ENCODE measurements at places on chromosomes 5 and 9.

DNA sequence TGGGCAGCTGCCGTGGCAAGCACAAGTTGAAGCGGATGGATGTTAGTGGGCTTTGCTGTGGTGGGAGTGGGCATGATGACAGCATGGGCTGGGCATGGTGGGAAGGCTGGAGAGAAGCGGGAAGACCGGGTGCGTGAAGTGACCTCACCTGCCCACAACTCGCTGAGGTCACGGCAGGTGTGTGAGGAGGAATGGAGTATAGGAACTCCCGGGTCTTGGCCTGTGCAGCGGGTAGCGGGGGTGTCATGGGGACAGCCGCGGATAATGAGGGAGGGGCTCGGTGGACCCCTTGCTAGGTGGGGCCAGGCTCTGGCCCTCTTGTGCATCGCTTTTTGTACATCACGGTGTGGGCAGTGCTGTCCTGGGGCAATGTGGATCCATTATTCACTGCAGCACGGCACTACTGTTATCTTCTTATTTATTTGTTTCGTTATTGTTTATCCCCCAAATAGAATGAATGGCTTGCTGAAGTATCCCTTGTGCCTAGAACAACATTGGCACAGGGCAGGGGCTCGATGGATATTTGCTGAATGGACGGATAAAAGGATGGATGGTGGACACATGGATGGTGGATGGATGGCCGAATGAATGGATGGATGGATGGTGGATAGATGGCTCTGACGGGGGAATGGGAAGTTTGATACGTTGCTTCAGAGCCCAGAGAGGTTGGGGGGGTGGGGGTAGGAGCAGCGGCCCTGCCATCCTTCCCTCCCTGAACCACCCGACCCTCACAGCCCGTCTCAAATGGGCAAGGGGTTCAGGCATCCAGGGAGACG is 14.6 kb downstream of the PROP1 start:
- no peak for DNase-seq

GRCh38 chr5:150645070-150645700 is 4.7 kb downstream of the SYNPO start:
- DNase-seq = no peak

GRCh38 chr5:154092356-154093141 is 53.8 kb downstream of the MFAP3 start:
- no peak for DNase-seq

DNA sequence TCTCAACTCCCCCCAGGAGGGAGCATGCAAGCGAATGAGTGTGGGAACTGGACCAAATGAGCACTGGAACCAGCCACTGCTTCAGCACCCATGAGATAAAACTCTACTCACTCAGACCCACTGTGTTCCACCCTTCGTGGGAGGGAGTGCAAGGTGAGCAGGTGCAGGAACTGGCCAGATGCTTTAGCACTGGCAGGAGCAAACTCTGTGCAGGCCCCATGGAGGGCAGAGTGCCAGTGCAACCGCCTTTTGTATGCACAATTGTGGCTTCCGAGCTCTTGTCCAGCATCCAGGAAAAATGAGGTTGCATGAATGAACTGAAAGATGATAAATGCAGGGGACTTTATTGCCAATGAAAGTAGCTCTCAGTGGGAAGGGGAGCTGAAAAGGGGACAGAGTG is 67.4 kb upstream of the CCDC112 start:
- DNase-seq = no peak

GRCh38 chr5:40976836-40977235 is 67.5 kb downstream of the C7 start:
- no peak for DNase-seq

GRCh38 chr5:19577882-19578281 is 410.1 kb downstream of the CDH18 start:
- no peak for DNase-seq

GRCh38 chr9:21770871-21771560 is 31.4 kb upstream of the MTAP start:
- no peak for DNase-seq

DNA sequence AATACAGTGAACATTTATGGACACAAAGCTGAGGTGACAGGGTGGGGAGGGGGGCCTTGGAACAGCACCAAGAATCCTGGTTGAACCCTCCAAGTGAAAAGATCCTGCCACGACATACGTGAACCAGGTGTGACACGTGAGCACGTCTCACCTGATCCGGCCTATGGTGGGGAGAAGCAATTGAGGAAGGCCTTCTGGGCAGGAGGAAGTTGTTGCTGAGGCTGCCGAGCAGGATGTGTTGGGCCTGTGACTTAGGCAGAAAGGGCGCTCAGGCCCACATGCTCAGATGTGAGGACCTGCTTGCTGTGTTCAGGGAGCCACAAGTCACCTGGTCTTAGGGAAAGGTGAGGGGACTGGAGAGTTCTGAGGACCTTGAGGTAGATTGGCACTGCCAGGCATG is 2.5 kb upstream of the MAPK9 start:
- no peak for DNase-seq

- no peak for DNase-seq
Observed at GRCh38 chr5:44943647-44944046, 134.9 kb downstream of the MRPS30 start.

- DNase-seq = no peak
Observed at GRCh38 chr9:105051897-105052296, 123.9 kb upstream of the ABCA1 start.

GRCh38 chr9:70586476-70586875 is 172.0 kb upstream of the KLF9 start:
- no peak for DNase-seq

- no peak for DNase-seq
Observed at GRCh38 chr9:93513606-93514005, 60.2 kb upstream of the FAM120AOS start.

DNA sequence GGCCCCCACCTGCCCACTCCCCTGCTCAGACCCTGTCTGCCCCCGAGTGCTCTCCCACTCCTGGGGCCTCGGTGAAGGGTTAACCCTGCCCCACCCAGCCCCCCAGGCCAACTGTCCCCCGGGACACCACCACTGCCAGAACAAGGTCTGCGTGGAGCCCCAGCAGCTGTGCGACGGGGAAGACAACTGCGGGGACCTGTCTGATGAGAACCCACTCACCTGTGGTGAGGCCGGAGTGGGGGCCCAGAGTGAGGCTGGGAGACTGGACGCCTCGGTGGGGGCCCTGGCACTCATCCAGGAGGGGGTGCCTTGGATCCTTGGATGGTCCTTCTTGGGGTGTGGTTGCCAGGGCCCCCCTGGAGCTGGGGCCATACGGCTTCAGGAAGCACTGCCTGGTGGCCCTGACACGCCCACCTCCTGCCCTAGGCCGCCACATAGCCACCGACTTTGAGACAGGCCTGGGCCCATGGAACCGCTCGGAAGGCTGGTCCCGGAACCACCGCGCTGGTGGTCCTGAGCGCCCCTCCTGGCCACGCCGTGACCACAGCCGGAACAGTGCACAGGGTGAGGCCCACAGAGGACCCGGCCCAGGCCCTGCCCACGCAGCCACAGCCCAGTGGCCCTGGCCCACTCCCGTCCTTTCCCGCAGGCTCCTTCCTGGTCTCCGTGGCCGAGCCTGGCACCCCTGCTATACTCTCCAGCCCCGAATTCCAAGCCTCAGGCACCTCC is 2.1 kb downstream of the MAMDC4 start:
- DNase-seq = no peak

DNA sequence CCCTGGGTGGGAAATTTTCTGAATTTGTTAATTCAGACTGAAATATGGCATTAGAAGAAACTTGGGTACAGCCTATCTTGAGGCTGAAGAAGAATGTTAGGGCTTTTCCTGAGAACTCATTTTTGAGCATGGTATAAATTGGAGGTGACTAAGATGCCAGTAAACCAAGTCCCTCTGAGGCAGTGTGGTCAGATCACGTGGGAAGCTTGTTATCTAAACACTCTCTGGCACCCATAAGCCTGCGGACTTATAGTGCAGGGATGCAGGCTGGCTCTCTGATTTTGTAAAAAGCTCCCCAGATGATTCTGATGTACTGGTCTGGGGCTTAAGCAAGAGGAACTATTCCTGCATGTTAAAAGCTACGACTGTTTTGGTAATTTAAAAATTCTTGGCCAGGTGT is 34.3 kb downstream of the MTMR12 start:
- no peak for DNase-seq

DNA sequence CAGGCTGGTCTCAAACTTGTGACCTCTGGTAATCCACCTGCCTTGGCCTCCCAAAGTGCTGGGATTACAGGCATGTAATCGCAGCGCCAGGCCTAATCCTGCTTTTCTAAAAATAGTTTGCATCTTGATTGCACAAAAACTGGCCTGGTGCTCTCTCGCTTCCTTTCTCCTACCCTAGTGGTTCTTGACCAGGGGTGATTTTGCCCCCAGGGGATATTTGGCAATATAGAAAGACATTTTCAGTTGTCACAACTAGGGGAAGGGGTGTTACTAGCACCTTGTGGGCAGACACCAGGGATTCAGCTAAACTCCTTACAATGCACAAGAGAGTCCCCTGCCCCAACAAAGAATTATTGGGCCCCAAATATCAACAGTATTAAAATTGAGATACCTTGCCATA is 139.8 kb downstream of the DROSHA start:
- DNase-seq = no peak

DNA sequence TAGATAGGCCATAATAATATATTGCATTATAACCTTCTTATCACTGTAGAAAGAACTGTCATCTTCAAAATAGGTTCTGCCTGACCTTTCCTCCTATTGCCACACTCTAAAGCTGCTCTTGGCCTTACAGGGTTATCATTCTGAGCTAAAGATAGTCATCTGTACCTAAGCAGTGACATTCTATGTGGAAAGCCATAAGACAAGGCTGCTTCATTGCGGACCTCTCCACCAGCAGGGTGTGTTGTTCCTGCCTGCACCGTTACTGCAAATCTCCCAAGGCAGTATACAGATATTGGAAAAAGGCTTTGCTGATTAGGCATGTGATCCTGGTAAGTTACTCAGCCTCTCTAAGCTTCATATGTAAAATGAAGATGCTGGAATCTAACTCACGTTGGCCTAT is 8.1 kb downstream of the ZNF622 start:
- no peak for DNase-seq

- no peak for DNase-seq
Observed at GRCh38 chr9:3708751-3709150, 182.9 kb upstream of the RFX3 start.

DNA sequence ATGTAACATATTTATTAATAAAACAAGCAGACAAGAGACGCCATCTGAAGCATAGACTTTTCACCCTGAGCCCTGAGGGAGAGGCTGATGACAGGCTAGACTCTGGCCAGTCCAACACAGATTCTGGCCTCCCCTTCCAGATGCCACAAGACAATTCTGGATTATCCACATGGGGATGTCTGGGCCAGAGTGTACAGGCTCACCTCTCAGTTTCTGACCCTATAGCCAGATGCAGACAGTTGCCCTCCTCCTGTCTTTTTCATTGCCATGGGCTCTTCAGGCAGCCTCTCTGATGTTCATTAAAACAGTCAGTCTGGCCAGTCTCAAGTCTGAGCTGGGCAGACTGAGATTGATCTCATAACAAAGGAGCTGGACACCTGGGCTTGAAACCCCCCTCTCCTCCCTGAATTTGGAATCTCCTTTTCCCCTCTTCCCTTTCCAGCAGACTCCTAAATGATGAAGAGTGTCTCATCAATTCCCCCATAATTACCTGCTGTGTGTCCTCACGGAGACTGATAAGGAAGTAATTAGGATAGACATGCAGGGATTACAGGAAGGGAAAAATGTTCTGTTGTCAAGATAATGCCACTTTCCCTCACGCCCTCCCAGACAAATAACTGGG is 89.6 kb downstream of the ASTN2 start:
- DNase-seq = no peak

- DNase-seq = no peak
Observed at GRCh38 chr9:70197216-70198044, 61.3 kb upstream of the SMC5 start.

- no peak for DNase-seq
Observed at GRCh38 chr5:65355301-65355700, 126.4 kb downstream of the ADAMTS6 start.

GRCh38 chr5:148290271-148291195 is 21.7 kb upstream of the SPINK7 start:
- no peak for DNase-seq

DNA sequence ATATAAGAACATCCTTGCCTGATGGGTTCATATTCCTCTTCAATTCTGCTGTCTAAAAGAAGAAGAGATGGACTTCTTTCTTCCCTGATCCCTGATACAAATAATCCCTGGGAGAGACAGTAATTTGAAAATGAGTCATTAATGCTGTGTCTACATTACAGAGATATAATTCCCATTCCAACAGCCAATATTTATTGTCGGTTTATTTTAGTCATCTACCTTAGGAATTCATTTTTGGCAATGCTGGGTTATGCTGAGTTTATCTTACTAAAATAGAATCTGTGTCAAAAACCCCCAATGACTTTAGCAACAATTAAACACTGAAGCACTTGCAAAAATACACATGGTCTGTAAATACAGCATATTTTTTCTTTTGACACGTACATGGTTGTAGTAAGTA is 23.9 kb downstream of the ZNF474 start:
- no peak for DNase-seq

DNA sequence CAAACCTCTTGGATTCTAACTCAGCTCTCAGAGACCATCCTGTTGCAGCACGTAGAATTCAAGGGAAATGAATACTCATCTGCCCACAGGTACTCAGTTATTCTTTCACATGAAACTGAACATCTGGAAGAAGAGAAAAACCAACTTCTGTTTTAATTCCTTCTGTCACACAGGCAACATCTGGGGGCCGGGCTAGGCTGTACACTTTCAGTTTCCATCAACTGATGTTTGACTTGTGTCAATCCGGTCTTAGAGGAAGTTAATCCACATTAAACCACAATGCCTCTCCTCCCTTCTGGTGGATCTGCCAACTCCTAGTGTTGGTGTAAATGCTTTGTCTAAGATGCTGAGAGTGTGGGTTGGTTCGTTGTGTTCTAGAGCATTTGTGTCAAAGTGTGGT is 17.6 kb downstream of the DMRT3 start:
- no peak for DNase-seq

GRCh38 chr5:38938424-38938823 is 92.6 kb downstream of the OSMR start:
- no peak for DNase-seq

DNA sequence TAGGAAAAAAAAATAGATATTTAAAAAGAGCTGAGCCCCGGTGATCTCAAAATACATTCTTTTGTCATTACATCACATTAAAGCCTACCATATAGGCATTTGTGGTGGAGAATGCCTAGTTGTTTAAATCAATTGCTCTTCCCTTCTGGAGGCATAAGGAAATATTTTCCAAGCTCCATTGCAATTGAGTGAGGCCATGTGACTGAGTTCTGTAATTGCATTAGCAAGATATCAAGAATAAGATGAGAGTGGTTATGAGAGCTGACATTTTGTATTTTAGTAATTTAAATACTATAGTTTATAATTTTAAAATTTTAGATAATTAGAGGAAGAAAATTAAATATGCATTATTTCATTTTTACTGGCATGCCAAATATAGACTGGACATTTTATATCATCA is 1195.9 kb downstream of the DTWD2 start:
- DNase-seq = no peak

Measured in activated naive CD4-positive, alpha-beta T cell (primary cell).